Aorta (tissue), 5 donors: ENCODE measurements at places on chromosomes 2 and 18. TPM values are rescaled to one million over a fixed set of nuclear protein-coding genes. Genes with fewer than 3 reads are reported as not detected.

Gene CCBE1
- 0.36 TPM for total RNA-seq

Gene ATP6V1C2
- total RNA-seq, result 0.49 TPM

Gene SLC9A4
- not detected for total RNA-seq

Gene CHRNG
- total RNA-seq, result not detected

Gene MYCN
- total RNA-seq, result 2.1 TPM

Gene IGFBP5
- total RNA-seq, result 808 TPM

- no peak overlapping the region for H3K4me3 ChIP-seq
- DNase-seq, result no peak
- H3K27ac ChIP-seq, result no peak overlapping the region
Measured at GRCh38 chr2:25989154-25989553, 6.9 kb upstream of the KIF3C start.

GRCh38 chr2:212136216-212136795 lies 402.3 kb downstream of the ERBB4 start:
- H3K27me3 ChIP-seq, result no peaks in the 10 kb centered on the region
- H3K36me3 ChIP-seq, result no peaks in the 10 kb centered on the region
- no peak overlapping the region for H3K4me3 ChIP-seq
- H3K4me1 ChIP-seq, result no peaks in the 10 kb centered on the region

GRCh38 chr2:110104025-110104771 lies 11.4 kb downstream of the MALL start:
- no peak overlapping the region for H3K4me3 ChIP-seq
- no peaks in the 10 kb centered on the region for H3K36me3 ChIP-seq
- H3K4me1 ChIP-seq, result peaks cover 5% of the 10 kb centered on the region
- H3K27me3 ChIP-seq, result no peaks in the 10 kb centered on the region

DNA sequence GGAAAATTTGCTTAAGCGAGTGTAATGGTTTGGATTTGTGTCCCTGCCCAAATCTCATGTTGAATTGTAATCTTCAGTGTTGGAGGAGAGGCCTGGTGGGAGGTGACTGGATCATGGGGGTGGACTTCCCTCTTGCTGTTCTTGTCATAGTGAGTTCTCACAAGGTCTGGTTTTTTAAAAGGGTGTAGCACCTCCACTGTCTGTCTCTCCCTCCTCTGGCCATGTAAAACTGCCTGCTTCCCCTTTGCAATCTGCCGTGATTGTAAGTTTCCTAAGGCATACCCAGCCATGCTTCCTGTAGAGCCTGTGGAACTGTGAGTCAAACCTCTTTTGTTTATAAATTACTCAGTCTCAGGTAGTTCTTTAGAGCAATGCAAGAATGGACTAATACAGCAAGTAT lies 6.6 kb downstream of the YIPF4 start:
- no peak for DNase-seq
- H3K27ac ChIP-seq, result no peak overlapping the region
- H3K4me3 ChIP-seq, result no peak overlapping the region
- H3K27me3 ChIP-seq, result no peaks in the 10 kb centered on the region
- peaks cover 11% of the 10 kb centered on the region for H3K4me1 ChIP-seq
- no peaks in the 10 kb centered on the region for H3K36me3 ChIP-seq

GRCh38 chr2:241187101-241187917 lies 1.2 kb upstream of the ANO7 start:
- H3K27me3 ChIP-seq, result no peaks in the 10 kb centered on the region
- no peak overlapping the region for H3K4me3 ChIP-seq
- H3K4me1 ChIP-seq, result no peaks in the 10 kb centered on the region
- H3K36me3 ChIP-seq, result peaks cover 2% of the 10 kb centered on the region
- H3K27ac ChIP-seq, result no peak overlapping the region

GRCh38 chr2:106207246-106207645 lies 13.1 kb upstream of the UXS1 start:
- H3K36me3 ChIP-seq, result no peaks in the 10 kb centered on the region
- H3K4me1 ChIP-seq, result no peaks in the 10 kb centered on the region
- H3K4me3 ChIP-seq, result no peak overlapping the region
- no peak for DNase-seq
- H3K27me3 ChIP-seq, result no peaks in the 10 kb centered on the region
- H3K27ac ChIP-seq, result no peak overlapping the region

DNA sequence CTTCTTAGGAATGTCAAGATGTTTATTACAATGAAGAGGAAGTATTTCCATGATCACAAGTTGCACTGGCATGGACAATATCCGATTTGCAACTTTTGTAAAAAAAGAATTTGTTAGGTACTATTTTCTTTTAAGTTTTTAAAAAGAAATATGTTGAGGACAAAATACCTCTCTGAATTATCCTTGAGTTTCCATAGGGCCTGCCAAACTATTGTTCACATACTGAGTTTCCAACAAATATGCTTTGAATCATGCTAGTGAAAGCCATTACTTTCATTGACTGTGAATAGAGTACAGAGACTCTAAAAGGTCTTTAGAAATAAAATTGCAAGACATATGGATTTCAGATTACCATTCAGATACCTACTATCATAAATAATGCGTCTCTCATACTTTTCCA lies 566.1 kb downstream of the TMEM182 start:
- no peaks in the 10 kb centered on the region for H3K4me1 ChIP-seq
- H3K27ac ChIP-seq, result no peak overlapping the region
- H3K4me3 ChIP-seq, result no peak overlapping the region
- H3K36me3 ChIP-seq, result no peaks in the 10 kb centered on the region
- no peak for DNase-seq

- H3K27me3 ChIP-seq, result no peaks in the 10 kb centered on the region
- no peak overlapping the region for H3K27ac ChIP-seq
- no peaks in the 10 kb centered on the region for H3K36me3 ChIP-seq
- H3K4me3 ChIP-seq, result no peak overlapping the region
Measured at GRCh38 chr2:95272781-95273180, 1.5 kb upstream of the PROM2 start.

DNA sequence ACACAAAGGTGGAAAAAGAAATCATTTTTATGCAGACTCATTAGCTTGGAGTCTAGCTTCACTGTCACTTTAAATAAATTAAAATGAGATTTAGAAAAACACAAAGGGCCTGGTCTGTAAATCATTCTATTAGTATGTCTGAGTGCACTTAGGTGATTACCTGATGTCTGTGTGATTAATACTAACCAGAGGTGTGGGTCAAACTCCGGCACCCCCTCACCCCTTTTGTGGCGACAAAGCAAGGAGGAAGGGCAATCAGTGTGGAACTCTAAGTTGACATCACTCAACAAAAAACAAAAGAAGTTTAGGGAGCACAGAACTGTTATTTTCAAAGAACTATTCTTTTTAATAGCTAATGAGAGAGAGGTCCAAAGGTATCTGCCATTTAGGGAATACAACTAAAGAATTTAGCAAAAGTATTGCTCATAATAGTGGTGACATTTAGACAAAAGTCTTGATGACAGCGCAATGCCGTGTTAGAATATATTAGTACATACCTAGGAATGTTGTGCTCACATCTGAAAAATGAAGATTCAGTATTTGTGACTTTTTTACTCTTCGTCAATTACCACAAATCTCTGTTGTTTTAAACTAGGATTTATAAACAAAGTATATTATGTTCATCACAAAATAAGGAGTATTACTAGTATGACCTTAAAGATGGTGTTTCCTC lies 66.3 kb downstream of the ZEB2 start:
- H3K36me3 ChIP-seq, result no peaks in the 10 kb centered on the region
- no peak for DNase-seq
- H3K27ac ChIP-seq, result no peak overlapping the region
